ENCODE measurements at places on chromosomes 6 and 20. TPM values are rescaled to one million over a fixed set of nuclear protein-coding genes. Genes with fewer than 3 reads are reported as not detected.

GRCh38 chr20:40294175-40294574 is 394.9 kb downstream of the MAFB start:
- no peak overlapping the region for H3K27ac ChIP-seq
- H3K4me1 ChIP-seq: no peaks in the 10 kb centered on the region
- H3K36me3 ChIP-seq: no peaks in the 10 kb centered on the region
- H3K4me3 ChIP-seq: no peak overlapping the region
- DNase-seq: no peak

ZFP57 gene
- total RNA-seq: not detected

GSTA5 gene
- total RNA-seq: not detected

- no peaks in the 10 kb centered on the region for H3K4me1 ChIP-seq
- DNase-seq: no peak
- no peaks in the 10 kb centered on the region for H3K36me3 ChIP-seq
- H3K27ac ChIP-seq: no peak overlapping the region
These were observed 28.9 kb upstream of the SCGN start for GRCh38 chr6:25623065-25623464.

FOXA2 gene
- not detected for total RNA-seq

FLOT1 gene
- 188 TPM for total RNA-seq

TJAP1 gene
- 18.7 TPM for total RNA-seq

DNA sequence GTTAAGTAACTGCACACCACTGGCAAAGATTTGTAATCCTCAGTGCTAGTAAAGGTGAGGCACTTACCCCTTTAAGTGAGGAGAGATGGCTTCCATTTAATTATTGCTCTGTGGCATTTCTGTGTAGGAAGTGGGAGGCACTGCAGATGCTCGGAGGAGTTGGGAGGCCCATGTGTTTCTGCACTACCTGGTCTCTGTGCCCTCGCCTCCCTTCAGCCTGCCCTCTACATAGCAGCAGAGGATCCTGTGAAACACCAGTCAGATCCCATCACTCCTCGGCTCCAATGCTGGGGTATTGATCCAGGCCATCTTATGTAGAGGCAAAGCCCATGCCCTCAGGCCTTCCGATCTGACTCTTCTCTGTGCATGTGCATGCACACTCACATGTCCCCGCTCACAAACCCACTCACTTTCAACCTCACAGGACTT is 67.0 kb downstream of the SLX4IP start:
- no peak for DNase-seq
- H3K4me1 ChIP-seq: peaks cover 7% of the 10 kb centered on the region
- H3K4me3 ChIP-seq: no peak overlapping the region

DNA sequence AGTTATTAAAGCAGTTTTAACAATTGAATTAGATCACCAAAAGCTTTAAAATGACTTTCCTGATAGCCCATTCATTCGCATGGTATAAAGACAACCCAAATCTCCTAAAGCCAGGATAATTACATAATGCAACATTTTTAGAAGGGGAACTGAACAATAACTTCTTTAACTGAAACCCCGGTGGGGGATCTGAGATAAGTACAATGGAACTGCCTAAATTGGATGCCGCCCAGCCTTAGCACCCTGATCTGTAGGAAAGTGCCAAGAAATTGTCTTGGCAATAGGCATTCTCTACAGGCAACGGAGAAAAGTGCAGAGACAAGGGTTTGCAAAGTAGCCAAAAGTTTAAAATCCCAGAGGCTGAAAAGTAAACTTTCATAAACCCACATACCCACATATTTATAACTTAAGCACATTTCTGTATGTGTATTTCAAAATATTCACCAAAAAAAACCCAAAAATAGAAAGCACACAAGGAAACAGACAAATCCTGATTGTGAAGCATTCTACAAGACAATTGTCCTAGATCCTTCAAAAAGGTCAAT is 98.8 kb upstream of the BEND6 start:
- no peaks in the 10 kb centered on the region for H3K36me3 ChIP-seq
- H3K4me1 ChIP-seq: peaks cover 22% of the 10 kb centered on the region
- H3K27me3 ChIP-seq: no peaks in the 10 kb centered on the region
- H3K4me3 ChIP-seq: no peak overlapping the region

- H3K27ac ChIP-seq: peak overlapping the region; percentile 69
- peaks cover 4% of the 10 kb centered on the region for H3K36me3 ChIP-seq
- no peak for DNase-seq
- peaks cover 3% of the 10 kb centered on the region for H3K4me1 ChIP-seq
- H3K4me3 ChIP-seq: peak overlapping the region; percentile 41
These were observed 82.3 kb downstream of the GMPR start for GRCh38 chr6:16320533-16321340.

RNF39 gene
- not detected for total RNA-seq

- H3K36me3 ChIP-seq: no peaks in the 10 kb centered on the region
- H3K27ac ChIP-seq: no peak overlapping the region
- no peaks in the 10 kb centered on the region for H3K4me1 ChIP-seq
- H3K4me3 ChIP-seq: no peak overlapping the region
- no peaks in the 10 kb centered on the region for H3K27me3 ChIP-seq
These were observed 48.6 kb upstream of the SNX9 start for GRCh38 chr6:157774153-157775135.

CPNE5 gene
- 111 TPM for total RNA-seq

BPI gene
- not detected for total RNA-seq

All from heart left ventricle (tissue), 16 donors.